Amniotic stem cell (primary cell): ENCODE measurements at places on chromosomes 1 and 21.
A peak's percentile ranks its signal among the peaks of the same experiment; 100 is the strongest.

DNA sequence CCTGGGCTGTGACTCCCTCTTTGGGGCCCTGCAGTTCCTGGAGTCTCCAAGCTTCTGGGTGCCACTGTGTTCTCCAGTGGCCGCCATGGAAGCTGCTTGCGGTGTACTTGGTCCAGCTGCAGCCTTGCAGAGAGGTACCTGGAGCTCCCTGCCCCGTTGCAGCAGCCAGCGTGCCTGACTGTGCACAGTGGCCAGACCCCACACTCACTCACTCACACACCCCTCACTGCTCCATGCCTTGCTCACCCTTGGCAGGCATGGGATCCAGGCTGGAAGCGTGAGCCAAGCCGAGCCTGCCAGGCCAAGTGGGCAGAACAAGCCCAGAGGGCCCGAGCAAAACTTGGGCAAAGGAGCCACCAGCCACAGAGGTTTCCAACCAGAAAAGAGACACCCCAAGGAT, 43.0 kb downstream of the MATN1 start:
- no peak for DNase-seq

- no peak for DNase-seq
Observed at GRCh38 chr1:172561252-172561651, 28.3 kb downstream of the SUCO start.

DNA sequence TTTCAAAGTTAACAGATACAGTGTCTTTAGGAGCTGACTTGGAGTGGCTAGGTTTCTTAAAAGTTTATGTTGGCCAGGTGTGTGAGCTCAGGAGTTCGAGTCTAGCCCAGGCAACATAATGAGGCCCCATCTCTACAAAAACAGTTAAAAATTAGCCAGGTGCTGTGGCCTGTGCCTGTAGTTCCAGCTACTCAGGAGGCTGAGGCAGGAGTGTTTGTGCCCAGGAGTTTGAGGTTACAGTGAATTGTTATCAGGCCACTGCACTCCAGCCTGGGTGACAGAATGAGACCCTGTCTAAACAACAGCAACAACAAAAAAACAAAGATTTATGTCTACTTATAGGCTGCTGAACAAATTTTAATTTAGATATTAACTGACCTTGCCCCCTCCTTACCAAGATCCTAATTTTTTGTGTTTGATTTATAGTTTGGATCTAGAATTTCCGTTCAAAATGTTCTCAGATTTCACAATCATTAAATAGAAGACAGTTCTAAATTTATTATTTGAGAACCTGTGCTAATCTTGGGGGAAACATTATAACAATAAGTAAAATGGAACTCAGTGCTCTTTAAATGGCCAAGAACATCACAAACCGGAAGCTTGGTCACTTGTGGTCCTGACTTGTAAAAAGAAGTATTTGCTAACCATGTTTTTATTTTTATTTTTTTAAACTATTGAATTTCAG, 67.8 kb downstream of the POU2F1 start:
- DNase-seq, result no peak

GRCh38 chr1:224564454-224565084, 51.5 kb upstream of the CNIH3 start:
- DNase-seq, result no peak

GRCh38 chr1:22090867-22091266, 38.4 kb downstream of the CDC42 start:
- DNase-seq, result no peak

GRCh38 chr1:168386492-168386891, 105.8 kb downstream of the TBX19 start:
- DNase-seq, result no peak

DNA sequence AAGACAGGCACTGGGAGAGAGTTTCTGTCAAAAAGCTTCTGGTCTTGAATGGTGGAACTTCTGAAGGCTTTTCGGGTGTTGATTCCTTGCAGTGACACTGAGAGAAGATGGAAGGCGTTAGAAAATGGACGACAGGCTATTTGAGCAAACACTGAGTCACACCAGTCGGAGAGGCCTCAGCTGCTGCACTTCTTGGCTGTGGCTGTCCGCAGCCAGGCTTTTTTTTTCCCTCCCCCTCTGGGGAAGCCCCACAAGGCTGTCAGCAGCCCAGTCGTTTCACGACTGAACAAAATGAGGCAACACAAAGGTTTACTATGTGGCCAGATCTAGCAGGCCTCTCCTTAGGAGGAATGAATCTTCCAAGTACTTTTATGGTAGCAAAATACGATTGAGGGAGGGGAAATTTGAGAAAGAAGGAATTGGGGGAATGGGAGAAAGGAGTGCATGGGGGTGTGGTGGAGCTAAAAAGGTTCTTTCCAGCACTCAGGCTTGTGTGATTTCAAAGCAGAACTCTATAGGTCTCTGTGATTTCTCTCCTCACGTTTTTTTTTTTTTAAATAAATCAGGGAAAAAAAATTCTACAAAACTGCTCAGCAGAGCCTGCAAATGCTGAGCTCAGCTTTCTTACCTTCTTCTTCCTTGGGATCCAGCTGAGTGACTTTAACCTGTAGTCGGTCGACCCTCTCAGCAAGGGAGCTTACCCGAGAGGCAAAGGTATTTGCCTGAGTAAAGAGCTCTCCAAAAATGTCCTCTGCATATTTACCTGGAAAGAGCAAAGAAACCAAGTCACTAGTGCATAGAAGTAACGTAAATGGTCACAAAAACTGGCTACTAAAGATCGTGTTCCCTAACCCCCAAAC, 26.1 kb downstream of the GPR3 start:
- peak; percentile 35 for DNase-seq

- DNase-seq, result no peak
Observed at GRCh38 chr1:174358344-174358743, 89.4 kb upstream of the GPR52 start.

- no peak for DNase-seq
Observed at GRCh38 chr1:241136389-241136788, 220.6 kb downstream of the RGS7 start.

GRCh38 chr1:220966881-220967611, 87.8 kb downstream of the HLX start:
- no peak for DNase-seq

DNA sequence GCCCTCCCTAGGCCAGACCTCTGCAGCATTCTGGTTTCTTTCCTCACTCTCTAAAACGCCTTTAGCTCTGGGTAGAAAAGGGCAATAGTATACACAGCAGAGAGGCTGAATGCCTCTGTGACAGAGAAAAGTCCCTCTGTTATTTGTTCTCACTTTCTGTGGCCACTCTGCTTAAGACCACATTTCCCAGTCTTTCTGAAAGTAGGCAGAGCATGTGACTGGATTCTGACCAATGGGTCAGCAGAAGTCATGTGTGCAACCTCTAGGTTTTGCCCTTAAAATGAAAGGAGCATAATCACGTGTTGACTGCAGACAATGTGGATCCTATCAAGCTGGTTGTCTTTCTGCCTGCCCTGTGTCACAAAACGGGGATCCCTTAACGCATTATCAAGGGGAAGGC, 79.7 kb upstream of the MARK1 start:
- no peak for DNase-seq

DNA sequence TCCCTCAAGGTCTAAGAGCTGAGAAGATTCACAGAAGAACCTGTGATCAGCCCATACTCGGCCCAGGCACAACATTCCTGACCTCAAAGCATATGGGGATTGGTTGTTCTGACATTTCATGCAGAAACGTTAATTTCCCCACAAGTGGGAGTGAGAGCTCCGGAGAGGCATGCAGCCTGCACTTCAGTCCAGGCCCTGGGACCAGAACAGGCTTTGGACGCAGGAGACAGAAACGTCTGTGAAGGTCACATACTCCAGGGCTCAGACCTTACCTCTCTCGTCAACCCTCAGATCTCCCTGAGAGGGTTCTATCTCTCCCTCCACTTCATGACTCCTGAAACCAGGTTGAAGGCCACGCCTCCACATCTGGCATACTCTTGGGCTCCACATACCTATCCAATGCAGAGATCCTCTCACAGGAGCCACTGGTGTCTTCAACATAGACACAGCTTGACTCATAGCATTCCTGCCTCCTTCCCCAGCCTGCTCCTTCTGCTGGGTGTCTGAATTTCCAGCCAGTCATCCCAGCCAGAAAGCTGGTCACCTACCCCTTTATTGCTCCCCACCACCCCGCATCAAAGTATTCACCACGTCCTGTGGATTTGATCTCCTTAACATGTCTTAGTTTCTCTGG, 149.2 kb downstream of the OMA1 start:
- no peak for DNase-seq

GRCh38 chr1:2210786-2211185, 16.2 kb upstream of the FAAP20 start:
- DNase-seq, result no peak

DNA sequence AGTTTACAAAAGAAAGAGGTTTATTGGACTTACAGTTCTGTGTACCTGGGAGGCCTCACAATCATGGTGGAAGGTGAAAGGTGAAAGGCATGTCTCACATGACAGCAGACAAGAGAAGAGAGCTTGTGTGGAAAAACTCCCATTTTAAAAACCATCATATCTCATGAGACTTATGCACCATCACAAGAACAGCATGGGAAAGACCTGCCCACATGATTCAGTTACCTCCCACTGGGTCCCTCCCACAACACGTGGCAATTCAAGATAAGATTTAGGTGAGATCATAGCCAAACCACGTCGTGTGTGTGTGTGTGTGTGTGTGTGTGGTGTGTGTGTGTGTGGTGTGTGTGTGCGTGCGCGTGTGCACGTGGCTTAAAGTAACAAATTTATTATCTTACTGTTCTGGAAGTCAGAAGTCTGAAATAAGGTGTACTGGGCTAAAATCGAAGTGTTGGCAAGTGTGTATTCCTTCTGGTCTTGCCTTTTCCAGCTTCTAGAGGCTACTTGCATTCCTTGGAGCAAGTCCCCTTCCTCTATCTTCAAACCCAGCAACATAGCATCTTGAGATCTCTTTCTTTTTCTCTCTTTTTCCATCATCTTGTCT, 48.1 kb upstream of the MPC2 start:
- no peak for DNase-seq

DNA sequence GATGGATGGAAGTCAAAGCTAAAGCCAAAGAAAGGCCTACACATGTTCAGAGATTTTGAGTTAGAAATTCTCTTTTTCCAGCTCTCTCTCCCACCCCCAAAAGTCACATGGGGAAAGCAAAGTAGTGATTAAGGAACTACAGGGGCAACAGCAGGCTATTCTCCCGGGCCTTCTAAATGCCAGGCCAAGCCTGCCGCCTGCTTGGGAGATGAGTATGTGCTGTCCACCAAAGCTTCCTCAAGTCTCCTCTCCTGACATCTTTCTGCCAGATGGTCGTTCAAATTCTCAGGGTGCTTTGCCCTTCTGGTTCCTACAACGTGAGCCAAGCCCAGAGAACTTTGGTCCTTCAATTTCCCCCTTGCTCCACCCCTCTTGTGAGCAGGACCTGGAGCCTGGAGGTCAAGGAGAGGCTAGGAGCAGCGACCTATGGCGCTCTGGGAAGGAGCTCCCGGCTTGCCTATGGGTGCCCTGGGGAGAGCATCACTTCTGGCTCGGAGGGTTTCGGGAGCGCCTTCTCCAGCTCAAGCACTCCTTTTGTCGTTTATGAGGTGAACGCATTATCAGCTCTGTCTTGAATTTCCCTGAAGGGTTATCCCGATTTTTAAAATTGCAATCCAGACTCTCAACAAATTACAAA, 4.4 kb upstream of the PRRX1 start:
- peak; percentile 56 for DNase-seq

- DNase-seq, result no peak
Observed at GRCh38 chr21:36425286-36425685, 40.1 kb downstream of the CHAF1B start.

DNA sequence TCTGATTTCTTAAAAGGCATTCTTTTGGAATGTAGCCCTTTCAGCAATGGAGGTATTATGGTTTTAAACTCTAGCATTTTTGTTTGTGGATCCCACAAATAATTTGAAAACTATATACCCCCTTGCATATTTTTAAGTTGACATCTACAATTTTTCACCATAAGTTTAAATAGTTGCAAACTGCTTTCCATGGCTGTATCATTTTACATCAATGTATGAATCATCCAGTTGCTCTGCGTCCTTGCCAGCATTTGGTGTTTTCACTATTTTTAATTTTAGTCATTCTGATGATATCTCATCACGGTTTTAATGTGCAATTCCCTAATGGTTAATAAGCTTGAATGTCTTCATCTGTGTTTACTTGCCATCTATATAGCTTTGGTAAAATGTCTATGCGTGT, 20.7 kb downstream of the DIPK1A start:
- DNase-seq, result peak; percentile 28

DNA sequence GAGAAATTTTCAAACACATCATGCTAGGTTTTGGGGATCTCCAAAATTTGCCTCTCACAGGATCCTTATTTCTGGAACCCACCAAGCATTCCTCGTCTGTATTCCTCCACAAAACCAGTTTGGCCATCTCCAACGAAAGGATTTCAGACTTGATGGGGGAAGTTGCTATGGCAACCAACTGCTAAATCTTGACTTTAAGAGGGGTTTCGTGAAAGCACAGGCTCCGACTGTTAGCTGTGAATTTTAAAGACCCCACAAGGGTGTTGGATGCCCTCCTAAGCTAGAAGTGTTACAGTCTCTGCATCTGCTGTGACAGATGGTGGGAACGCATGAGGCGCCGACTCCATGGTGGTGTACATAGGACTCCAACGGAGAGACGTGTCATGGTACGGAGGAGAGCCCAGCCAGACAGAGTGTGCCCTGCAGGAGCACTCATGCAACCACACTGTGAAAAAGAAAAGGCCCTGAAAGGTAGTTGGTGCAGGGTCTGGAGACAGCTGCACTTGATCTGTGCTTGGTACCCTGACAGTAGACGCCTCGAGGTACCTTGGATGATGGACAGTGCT, 147.1 kb downstream of the ASTN1 start:
- no peak for DNase-seq

DNA sequence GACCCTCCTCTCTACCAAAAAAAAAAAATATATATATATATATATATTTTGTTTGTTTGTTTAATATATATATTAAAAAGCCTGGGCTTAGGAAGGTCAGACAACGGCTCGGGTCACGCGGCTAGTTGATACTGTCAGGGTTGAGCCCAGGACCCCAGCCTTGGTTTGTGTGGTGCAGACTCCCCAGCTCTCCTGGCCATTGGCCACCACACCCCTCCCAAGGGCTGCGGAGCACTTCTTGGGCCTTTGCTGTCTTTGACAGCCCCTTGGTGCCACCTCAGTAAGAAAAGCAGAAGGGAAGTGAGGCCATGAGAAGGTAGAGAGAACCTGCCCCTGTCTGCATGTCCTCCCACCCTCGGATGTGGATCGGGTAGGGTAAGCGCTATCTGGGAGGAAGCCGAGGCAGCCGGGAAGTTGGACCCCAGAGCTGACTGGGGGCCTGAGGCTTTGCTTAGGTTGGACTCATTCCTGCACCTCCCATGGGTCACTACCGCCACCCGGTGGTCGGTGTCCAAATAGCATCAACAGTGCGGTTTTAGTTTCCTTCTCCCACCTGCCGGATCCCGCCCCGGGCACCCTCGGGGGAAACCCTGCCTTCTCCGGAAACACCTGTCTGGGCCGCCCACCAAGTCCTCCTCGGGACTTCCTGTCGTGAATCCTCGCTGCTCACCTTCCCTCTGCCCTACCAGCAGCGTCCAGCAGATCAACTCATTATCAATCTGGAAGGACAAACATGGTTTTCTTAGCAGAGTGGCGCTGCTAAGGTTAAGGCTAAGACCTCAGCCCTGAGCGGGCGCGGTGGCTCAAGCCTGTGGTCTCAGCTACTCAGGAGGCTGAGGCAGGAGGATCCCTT, 29.8 kb upstream of the GNPAT start:
- DNase-seq, result no peak
